ENCODE measurements at places on chromosomes 5 and 9.

- DNase-seq: no peak
Observed at GRCh38 chr5:132054031-132054696, 6.3 kb upstream of the IL3 start.

DNA sequence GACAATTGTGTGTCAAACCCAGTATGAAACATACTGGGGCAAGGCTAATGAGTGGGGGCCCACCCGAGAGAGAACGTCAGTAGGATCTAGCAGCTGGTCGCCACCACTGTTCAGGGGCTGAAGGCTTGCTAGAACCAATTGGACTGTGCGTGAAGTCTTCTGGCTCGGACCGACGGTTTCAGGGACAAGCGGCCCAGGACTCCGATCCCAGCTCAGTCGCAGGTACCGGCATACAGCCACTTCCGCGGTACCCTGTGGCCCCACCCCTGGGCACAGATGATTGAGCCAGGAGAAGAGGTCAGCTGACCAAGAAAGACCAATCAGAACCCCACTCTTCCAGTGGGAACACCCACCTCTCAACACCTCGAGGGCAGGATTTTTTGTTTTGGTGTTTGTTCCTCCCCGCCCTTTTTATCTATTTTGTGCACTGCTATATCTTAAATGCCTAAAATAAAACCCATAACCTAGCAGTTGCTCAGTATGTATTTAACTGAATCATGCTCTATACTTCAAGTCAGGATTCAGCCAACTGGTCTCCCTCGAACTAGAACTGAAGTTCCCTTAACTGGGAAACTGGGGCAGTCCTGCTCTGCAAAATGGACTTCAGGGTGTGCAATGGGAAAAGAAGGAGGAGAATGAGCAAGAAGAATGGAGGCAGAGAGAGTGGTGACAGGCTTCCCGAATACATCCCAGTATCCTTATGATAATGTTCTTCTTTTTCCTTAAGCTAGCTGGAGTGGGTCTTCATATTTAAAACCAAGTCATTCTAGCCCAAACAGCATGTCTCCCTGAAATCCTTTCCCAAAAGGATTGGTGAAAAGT, 21.1 kb upstream of the CPEB4 start:
- DNase-seq: no peak

- peak; percentile 72 for DNase-seq
Observed at GRCh38 chr5:55232271-55232984, 980 bp downstream of the CCNO start.

GRCh38 chr9:137305060-137305797, 3.2 kb upstream of the NRARP start:
- peak; percentile 93 for DNase-seq

- peak; percentile 77 for DNase-seq
Observed at GRCh38 chr9:136051837-136052471, 43.1 kb downstream of the NACC2 start.
